ENCODE measurements at places on chromosomes 1 and 21. TPM values are rescaled to one million over a fixed set of nuclear protein-coding genes. Genes with fewer than 3 reads are reported as not detected.

The SMIM11 gene
- 5.3 TPM for polyA plus RNA-seq

The CR1 gene
- 0.93 TPM for polyA plus RNA-seq

The HMGCL gene
- polyA plus RNA-seq = 25.5 TPM

The OPTC gene
- not detected for polyA plus RNA-seq

The B3GALT5 gene
- 0.37 TPM for polyA plus RNA-seq
